ENCODE measurements at places on chromosomes 5 and 9. TPM values are rescaled to one million over a fixed set of nuclear protein-coding genes. Genes with fewer than 3 reads are reported as not detected.

Gene N4BP3
- 5.2 TPM for polyA plus RNA-seq

Gene CAMK2A
- 2.8 TPM for polyA plus RNA-seq

Gene UGT3A1
- polyA plus RNA-seq: 134 TPM

Gene SPRY4
- 32.9 TPM for polyA plus RNA-seq

Gene URM1
- 52.0 TPM for polyA plus RNA-seq

Gene CCDC69
- 4.3 TPM for polyA plus RNA-seq

DNA sequence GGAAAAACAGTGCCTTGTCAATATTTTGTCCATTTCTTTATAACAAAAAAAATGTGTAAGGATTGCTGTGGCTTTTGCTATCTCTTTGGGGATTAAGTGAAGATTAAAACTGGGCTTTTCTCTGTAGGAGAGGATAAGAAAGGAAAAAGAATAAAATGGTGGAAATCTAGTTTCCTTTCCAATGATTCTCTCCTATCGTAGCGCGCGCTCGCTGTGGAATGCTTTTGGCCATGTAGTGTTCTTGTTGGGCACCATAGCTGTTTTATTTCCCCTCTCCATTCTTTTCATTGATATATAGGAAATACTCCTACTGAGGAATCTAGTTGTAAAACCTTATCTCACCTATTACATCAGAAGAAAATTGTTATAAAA is 1.5 kb downstream of the STXBP1 start:
- no peak for DNase-seq

GRCh38 chr5:169280286-169280685 is 20.7 kb downstream of the SLIT3 start:
- no peak for DNase-seq

GRCh38 chr5:37808945-37809344 is 30.9 kb downstream of the GDNF start:
- no peak for DNase-seq

DNA sequence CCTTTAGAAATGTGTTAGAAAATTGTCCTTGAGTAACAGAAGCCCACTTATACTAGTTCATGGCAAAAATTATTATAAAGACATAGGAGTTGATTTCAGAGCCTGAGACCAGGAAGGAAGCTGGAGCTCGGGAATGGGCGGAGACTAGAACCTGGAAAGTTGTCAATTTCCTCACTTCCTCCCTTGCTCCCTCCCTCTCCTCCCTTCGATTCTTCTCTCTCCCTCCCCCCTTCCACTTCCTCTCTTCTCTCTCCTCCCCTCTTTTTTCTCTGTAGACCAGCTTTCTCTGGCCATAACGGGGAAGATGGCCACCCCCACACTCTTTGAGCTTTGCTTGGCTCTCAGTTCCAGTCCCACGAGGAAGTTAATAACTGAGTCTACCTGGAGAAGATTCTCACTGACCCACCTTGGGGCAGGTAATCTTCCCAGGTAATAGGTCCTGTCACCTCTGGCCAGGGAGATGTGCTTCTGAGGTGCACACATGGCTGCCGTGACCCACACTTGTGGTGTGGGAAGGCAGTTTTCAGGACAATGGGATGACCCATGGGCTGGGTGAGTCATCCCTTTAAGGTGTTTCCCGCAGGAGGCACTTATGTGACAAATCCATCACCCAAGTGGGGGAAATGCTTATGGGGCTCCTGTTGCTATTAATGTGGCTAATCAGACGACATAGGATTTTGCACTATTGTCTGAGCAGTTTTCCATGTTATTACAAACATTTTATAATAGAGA is 78.7 kb downstream of the HSPA4 start:
- no peak for DNase-seq

GRCh38 chr5:181246276-181247049 is 2.8 kb upstream of the RACK1 start:
- DNase-seq: peak; percentile 75

- DNase-seq: no peak
These were observed 53.7 kb upstream of the RPL26L1 start for GRCh38 chr5:172905346-172906140.

- no peak for DNase-seq
These were observed 352 bp upstream of the PGGT1B start for GRCh38 chr5:115263078-115263380.

DNA sequence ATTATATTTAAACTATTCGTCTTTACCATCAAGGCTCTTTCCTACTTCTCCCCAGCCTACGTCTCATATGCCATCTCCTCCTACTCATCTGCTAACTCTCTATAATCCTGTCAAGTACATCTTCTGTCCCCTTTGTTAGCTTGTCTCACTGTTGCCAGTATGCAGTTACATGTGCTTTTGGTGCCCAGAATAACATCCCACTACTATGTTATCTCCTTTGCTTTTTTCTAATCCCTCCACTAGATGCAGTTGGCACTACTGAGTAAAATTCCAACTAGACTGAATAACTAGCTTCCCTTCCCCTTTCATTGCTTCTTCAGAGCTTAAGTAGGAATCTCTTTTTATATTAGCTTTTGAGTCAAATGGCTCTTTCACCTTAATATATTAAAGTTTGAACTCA is 3.0 kb upstream of the ARRDC3 start:
- no peak for DNase-seq

DNA sequence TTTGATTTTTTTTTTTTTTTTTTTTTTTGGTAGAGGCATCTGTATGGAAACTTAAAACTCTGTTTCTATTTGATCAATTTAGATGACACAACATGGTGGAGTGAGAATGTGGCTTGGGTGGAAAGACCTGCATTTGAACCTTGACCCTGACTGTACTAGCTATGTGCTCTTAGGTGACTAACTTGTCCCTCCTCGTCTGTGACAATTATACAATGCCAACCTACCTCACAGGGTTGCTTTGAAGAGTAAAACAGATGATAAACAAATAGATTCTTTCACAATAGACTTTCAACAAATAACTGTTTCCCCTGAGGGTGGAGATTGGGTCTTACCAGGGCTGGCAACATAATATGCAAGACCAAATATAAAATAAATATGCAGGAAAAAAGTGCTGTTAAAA is 109.3 kb downstream of the CRB2 start:
- DNase-seq: no peak

DNA sequence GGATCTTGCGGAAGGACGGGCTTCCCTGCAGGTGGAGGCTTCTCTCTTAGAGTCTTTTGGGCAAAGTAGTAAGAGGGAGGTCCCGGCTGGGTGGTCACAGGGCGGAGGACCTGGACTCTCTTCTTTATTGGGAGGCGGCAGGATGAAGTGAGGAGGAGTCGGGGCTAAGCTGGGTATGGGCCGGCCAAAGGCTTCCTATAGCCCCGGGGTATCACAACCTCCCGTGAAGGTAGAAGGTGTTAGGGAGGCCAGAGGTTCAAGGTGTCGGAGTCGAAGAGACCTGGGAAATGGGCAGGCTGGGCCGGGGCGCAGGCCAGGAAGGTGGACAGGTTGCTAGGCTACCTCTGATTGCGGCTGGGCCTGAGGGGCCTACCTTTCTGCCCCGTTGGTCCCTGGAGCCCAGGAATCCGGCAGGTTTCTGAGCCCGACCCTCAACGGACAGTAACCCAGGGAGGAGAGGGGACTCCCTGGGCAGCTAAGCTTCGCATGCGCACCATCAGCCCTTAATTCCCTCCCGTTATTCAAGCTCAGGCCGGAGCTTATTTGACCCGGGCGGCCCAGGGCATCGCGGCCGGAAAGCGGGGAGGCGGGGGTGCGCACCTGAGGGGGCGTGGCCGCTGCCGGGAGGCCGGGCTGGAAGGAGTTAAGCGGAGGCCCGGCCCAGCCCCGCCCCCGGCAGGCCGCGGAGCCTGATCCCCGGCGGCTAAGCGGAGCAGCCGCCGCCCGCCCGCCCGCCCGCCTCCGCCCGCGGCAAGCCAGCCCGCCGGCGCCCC is at the start of gene TESK1:
TESK1 (plus strand) TSS at position 685 of the 773 bp plus-strand sequence. CDS start 358 bp downstream, outside the sequence.
- DNase-seq: peak; percentile 51

DNA sequence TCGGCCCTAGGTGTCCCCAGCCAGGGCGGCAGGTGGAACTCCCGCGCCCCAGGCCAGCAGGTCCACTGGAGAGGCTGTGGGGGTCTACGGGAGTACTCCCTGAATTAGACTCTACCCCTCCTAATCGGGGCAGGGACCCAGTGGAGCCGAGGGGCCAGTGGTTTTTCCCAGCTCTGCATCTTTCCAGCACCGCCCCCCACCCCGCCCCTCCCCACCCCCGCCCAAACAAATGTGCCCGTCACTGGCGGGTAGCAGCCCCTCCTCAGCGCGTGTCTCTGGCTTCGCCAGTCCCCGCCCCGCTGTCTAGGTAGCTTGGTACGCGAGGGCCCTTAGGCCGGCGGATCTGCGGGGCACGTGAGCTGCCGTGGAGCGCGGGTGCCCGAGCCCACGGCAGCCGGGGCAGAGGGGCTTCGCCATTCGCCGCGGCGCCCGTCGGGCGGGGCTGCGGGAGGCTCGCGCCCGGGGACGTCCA is 7.0 kb downstream of the UNC5A start:
- no peak for DNase-seq

- DNase-seq: no peak
These were observed 8.6 kb downstream of the GPR151 start for GRCh38 chr5:146507428-146507827.

DNA sequence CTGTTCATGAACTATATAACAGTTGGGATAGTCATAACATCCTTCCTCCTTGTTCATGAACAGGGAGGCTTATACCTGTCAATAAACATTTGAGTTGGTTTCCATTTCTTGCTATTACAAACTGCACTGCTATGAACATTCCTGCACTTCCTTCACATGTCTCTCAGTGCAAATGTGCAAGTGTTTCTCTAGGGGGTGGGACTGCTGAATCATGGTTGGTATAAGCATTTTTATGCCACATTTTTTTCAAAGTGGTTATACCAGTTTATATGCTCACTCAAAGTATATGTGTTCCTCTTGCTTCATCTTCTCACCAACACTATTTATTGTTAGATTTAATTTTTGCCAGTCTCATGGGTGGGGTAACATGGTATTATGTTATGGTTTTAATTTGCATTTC is 25.8 kb upstream of the TPD52L3 start:
- DNase-seq: no peak
